LoVo (cell line): ENCODE measurements at places on chromosomes 2 and 18.

GRCh38 chr2:181165199-181165868 lies 184.9 kb downstream of the UBE2E3 start:
- DNase-seq: no peak

- DNase-seq: no peak
Observed at GRCh38 chr2:135386993-135387392, 144.0 kb downstream of the ZRANB3 start.

DNA sequence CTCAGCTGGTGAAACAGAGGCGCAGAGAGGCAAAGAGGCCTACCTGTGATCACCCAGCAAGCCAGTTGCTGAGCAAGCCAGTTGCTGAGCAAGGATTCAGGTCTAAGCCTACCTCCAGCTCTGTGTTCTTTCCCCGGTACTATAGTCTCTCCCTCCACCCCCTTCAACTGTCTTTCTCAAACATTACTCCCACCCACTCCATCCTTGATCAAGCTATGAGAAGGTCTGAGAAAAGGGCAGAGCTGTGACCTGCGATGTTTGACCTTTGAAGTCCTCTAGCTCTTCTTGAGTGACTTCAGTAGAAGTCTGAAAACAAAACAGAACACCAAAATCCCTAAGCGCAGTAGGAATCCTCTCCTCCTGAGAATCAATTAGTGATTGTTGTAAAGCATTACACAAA lies 665.2 kb upstream of the ID2 start:
- DNase-seq: no peak

GRCh38 chr18:62396967-62397366 lies 71.9 kb downstream of the TNFRSF11A start:
- no peak for DNase-seq
